NCI-H1417 (cell line): ENCODE measurements at places on chromosomes 4 and X.

GRCh38 chrX:149629730-149630387, 1.7 kb downstream of the TMEM185A start:
- no peak for DNase-seq

GRCh38 chr4:141635736-141636081, 674 bp upstream of the IL15 start:
- DNase-seq: no peak

- no peak for DNase-seq
These were observed 179.1 kb downstream of the CBR4 start for GRCh38 chr4:168830777-168831512.

GRCh38 chrX:71378732-71379131, 12.6 kb downstream of the TAF1 start:
- DNase-seq: no peak

DNA sequence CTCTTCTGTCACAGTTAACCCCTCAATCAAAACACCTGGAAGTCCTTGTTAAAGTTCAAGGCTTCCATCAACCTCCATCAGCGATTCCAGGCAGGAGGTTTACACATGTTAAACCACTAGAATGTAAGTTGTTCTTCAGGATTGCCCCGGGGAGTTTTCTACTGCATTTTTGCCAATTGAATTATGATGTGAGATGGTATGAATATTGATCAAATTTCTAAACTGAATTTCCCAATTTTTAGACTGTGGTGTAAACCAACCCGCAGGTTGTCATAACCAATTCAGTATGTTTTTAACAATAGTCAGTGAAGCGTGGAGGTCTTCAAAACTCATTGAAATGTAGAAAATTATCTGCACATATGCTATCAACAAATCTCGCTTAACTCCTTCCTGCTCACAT, 21.2 kb upstream of the TENM3 start:
- DNase-seq: no peak

DNA sequence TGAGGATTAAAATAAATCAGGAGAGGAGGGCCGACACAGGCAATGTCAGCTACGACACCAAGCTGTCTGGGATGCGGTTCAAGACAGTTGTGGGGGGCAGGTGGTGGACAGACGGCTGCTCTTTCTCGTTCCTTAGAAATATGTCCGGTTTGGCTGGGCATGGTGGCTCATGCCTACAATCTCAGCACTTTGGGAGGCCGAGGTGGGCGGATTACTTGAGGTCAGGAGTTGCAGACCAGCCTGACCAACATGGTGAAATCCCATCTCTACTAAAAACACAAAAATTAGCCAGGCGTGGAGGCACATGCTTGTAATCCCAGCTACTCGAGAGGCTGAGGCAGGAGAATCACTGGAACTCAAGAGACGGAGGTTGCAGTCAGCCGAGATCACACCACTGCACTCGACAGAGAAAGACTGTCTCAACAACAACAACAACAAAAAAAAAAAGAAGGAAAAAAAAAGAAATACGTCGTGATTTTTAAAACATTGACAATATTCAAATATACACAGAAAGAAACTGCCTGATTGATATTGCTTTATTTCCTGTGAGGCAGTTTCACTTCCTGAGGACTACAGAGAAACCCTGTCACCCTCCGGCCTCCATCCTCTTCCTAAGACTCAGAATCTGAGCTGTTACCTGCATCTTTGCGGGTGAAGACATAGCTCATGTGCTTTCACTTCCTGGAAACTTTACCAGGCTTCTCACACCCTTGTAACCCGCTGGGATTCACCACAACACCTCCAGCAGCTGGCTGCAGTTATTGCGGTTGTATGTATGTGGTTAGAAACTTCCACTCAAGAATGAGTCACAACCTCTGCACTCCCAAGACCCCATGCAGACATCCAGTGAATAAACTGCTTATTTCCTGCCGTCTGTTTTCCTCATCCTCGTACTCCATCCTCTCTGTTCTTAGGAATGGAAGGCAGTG, 63.8 kb upstream of the STS start:
- no peak for DNase-seq

DNA sequence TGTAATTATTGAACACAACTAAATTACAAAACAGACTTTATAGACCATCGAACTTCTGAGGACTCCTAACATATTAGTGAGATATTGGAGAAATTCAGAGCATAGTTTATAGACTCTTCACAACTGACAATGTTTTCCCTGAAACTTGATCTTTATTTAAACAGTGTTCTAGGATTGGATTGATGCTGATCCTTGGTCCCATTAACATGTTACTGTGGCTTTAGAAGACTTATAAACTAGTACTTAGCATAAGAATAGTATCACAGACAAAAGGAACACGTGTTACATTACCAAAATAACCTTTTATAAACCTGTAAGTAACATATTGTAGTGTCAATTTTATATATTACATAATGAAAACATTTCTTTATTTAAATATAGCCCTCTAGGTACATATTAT, 689.6 kb downstream of the CCSER1 start:
- no peak for DNase-seq

- DNase-seq: no peak
These were observed 850.4 kb upstream of the FRG1 start for GRCh38 chr4:189090174-189090814.

DNA sequence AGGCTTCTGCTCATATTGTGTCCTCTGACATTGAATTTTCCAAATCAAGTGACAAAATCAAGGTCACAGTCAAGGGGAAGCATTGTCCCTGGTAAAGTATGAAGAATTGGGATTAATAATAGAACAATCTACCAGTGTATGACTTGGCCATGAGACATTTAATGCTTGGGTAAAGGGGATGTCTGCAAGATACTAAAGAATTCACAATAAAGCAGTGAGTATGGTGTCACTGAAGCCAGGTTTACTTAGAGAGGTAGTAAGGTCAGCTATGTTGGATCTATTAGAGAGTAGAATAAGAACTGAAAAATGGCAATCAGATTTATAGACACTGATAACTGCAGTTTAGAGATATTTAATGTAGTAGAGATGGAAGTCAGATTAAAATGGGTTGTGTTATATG, 349.2 kb downstream of the BMPR1B start:
- no peak for DNase-seq

GRCh38 chrX:48685416-48685815, 1.8 kb downstream of the WAS start:
- no peak for DNase-seq

DNA sequence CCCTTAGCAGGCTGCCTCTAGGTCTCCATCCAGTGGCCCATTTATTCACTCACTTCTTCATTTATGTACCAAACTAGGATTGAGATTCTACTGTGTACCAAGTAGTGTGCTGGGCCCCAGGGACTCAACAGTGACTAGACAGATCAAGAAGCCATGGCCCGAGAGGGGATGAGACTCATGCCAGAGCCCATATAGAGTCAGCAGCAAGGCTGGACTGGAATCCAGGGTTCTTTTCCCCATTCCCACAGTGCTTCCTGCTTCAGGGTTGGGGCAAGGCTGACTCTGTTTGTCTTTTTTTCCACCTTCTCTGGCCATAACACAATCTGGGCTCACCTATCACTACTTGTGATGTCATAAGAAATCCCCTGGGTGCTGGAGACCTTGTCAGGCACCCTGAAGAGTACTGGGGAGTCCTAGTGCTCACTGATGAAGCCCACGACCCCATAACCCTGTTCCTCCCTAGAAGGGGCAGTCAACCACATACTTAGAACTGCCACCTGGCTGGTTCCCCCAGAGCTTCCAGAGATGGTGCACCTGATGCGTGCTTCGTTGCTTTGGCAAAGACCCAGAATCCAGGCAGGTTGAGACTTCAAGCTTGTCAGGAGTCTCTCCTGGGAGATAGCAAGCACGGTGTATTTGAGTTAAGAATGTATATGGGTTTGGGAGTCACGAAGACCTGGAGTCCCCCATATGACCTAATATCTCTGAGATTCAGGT, 6.2 kb downstream of the RTL5 start:
- DNase-seq: no peak

DNA sequence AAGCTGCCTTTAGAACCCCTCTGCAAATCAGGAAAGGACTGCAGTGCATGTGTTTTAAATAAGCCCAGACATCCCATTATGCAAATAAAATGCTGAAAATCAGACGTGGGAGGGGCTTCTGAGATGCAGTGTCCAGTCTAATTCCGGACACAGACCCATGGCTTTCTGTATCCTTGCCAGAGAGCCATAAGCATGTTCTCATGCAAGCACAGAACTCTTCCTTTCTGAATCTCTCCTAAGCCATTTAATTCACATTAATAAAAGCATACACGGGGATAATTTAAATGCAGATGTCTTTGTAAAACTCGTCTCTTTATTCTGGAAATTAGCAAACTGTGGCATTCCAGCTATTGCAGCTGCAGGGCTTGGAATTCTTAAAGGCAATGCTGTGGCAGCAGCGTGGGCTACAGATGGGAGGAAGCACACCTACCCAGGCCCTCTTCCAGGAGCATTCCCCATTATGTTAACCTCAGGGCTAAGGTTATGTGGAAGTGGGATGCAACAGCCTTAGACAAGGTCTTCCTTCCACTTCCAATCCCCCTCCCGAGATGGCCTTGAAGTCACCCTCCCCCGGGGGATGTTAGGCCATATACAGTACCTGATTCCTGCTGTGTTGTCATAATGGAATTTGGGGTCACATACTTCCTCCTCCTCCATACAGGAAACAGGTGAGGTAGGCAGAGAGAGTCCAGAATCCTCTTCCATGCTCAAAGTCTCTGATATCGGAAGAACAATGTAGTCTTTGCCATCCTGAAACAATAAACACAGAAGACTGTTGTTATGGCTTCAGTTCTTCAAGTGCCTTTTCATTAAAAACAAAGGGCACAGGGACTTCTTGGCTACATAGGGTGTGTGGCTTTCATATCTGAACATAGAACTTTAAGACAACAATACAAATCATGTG, 38.1 kb downstream of the KDR start:
- DNase-seq: no peak

- DNase-seq: peak; percentile 16
These were observed 82.8 kb downstream of the PPP3CA start for GRCh38 chr4:101264512-101264911.

DNA sequence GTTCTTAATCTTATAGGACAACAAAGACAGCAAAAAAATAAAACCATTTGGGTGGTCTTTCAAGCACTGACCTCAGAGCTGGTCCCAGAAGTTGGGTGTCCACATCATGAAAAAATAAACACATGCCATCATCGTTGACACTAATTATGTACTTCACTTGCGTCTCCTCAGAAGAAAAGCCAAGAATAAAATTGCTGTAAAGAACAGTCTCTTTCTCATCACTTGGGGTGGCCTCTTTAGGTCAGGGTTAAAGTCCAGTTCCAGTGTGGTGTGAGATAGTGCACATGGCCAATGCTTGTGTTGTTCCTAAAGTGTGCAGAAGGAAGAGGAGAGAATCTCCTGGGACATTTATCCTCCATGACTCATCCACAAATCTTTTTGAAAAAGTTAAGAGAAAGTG, 49.5 kb upstream of the IBSP start:
- DNase-seq: no peak

GRCh38 chrX:31092970-31093638, 21.3 kb upstream of the FTHL17 start:
- no peak for DNase-seq

- peak; percentile 71 for DNase-seq
These were observed 8.9 kb upstream of the RENBP start for GRCh38 chrX:153953342-153953830.

GRCh38 chrX:148661035-148661434, 160.6 kb downstream of the AFF2 start:
- DNase-seq: no peak

- DNase-seq: no peak
These were observed 12.2 kb downstream of the DOCK11 start for GRCh38 chrX:118507766-118508165.

- no peak for DNase-seq
These were observed 6.9 kb downstream of the SLC10A7 start for GRCh38 chr4:146514651-146515357.

GRCh38 chr4:148514041-148514440, 71.8 kb upstream of the NR3C2 start:
- DNase-seq: no peak

- DNase-seq: no peak
These were observed 92.6 kb downstream of the TSPAN5 start for GRCh38 chr4:98565681-98566301.

DNA sequence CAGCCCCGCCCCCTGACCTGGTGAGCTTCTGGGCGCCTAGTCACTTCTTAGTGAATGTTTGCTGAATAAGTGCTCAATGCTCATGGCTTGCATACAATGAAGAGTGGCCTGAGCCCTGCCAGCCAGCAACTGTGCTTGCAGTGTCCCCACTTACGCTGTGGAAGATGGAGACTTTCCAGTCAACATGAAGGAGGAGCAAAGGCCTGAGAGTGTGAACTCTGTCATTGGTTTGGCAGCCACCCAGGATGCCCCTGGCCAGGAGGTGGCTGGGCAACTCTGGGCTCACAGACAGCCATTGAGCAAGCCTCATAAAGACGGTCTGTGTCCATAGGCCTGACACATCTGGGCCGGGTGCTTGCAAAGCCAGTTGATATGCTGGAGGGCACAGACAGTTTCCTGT, 72.1 kb upstream of the MAMLD1 start:
- DNase-seq: no peak

- DNase-seq: no peak
These were observed 62.9 kb downstream of the RHOXF2B start for GRCh38 chrX:120014354-120015130.

DNA sequence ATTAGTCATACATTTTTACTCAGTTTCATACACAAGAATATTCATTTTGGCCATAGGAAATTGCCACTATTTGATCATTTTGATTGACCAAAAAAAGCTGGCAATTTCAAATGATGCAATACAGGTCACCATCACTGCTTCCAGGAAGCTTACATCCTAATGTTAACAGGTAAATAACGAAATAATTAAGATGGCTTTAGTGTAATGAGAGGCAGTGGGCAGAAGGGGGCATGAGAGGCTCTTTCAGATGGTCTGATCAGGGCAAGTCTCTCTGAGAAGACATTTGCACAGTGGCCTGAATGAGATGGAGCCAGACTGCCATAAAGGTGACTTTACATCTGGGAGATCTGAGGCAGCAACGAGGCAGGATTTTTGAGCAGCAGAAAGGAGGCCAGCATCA, 170.7 kb downstream of the SLIT2 start:
- DNase-seq: peak; percentile 82

- no peak for DNase-seq
These were observed 7.6 kb upstream of the PRRG3 start for GRCh38 chrX:151687635-151688034.

GRCh38 chrX:18410038-18410437, 15.4 kb upstream of the CDKL5 start:
- DNase-seq: peak; percentile 52

GRCh38 chrX:6384371-6384770, 150.5 kb downstream of the VCX3A start:
- no peak for DNase-seq

GRCh38 chr4:25536564-25537320, 118.9 kb upstream of the SLC34A2 start:
- peak; percentile 96 for DNase-seq

- DNase-seq: peak; percentile 31
These were observed 331.0 kb upstream of the EMCN start for GRCh38 chr4:100848841-100849240.

GRCh38 chr4:56213543-56213942, 173.7 kb downstream of the AASDH start:
- no peak for DNase-seq

GRCh38 chr4:38574559-38575333, 89.3 kb upstream of the KLF3 start:
- DNase-seq: no peak

GRCh38 chr4:16082426-16083240, 1.2 kb downstream of the PROM1 start:
- DNase-seq: no peak
